Activated T-helper 1 cell treated with anti-CD3 and anti-CD28 coated beads, Interleukin-12 subunit alpha, Interleukin-12 subunit beta, Interleukin-2, Interleukin-4 antibody, amounts not matched to agents 30 ng/mL and 10 ng/mL and 1 ng/mL, durations not matched to agents 14 hours and 24 hours and 36 hours (primary cell): ENCODE measurements at places on chromosomes 1 and 21.

DNA sequence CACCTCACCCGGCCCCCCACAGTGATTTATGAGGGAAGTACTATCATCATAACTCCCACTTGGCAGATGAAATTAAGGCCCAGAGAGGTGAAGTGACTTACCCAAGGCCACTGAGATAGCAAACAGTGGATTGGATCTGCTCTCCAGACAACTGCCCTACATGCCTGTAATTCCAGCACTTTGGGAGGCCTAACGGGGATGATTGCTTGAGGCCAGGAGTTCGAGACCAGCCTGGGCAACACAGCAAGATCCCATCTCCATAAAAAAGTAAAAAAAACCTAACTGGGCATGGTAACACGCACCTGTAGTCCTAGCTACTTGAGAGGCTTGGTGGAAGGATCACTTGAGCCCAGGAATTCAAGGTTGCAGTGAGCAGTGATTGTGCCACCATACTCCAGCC, 14.2 kb upstream of the RNF19B start:
- no peak for DNase-seq

DNA sequence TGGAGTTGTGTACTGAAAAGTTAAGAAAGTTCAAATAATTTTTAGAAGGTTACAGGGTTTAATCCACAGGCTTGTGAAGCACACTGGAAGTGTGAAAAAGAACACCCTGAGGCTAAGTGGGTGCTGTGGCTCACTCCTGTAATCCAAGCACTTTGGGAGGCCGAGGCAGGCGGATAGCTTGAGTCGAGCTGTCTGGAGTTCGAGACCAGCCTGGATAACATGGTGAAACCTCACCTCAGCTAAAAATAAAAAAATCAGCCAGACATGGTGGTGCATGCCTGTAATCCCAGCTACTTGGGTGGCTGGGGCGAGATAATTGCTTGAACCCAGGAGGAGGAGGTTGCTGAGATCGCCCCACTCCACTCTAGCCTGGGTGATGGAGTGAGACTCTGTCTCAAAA, 9.8 kb downstream of the TXNIP start:
- DNase-seq, result no peak

DNA sequence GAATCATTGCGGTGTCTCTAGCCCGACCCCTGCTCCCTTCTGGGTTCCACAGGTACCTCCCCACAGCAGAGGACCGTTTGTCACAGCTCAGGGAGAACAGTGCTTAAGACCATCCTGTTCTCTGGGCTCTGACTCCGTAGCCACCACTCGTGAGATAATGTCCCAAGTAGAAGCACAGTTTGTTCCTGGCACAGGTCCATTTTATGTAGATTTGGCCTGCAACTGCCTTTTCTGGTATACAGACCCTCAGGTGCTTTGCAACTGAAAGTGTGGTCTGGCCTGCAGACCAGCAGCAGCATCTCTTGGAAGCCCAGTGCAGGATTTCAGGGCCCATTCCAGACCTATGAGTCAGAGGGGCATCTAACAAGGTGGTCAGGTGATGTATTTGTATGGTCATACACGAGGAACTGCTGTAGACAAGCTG, 28.4 kb upstream of the TMEM125 start:
- no peak for DNase-seq

DNA sequence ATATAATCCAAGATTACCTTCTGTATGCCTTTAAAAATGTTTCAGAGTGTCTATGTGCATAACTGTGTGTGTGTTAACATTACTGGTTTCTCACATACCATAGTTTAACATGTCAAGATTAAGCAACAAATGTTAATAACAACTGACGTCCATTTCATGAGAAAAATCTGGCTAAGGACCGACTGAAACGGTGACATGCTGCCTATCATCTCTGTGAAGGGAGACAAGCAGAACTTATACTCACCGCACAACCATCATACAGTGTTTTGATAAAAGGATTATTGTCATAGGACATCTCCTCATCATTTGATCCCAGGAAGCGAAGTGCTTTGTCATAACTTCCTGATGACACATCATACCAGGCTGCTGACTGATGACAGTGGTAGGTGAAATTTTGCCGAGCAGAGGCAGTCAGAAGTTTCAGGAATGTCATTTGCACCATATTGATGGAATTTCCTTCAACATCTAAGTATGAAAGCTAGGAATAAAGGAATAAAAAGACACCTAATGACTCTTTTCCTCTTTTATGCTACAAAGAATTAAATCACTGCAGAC, 228.8 kb downstream of the COL11A1 start:
- DNase-seq, result no peak

DNA sequence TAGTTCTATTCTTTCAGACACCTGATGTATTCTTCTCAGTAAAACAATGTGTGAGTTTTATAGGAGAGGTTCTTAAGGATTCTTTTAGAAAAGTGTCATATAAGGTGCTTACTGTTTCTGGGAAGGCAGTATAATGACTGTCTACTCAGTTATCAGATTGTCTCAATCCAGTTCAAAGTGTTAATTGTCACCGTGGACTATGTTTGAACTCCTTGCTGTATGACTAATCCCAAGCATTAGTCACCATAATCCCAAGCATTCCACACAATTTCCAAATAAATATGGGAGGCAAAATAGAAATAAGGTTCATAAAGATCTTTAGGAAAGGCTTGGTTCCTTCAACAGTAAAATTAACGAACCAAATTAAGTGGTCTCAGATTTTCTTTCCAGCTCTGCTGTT, 342.1 kb upstream of the NR5A2 start:
- no peak for DNase-seq

GRCh38 chr1:214493126-214493796, 58.1 kb downstream of the PTPN14 start:
- no peak for DNase-seq

GRCh38 chr21:42125571-42126544, 54.7 kb downstream of the UMODL1 start:
- DNase-seq, result no peak

GRCh38 chr1:183945428-183946319, 91.9 kb downstream of the COLGALT2 start:
- DNase-seq, result no peak

DNA sequence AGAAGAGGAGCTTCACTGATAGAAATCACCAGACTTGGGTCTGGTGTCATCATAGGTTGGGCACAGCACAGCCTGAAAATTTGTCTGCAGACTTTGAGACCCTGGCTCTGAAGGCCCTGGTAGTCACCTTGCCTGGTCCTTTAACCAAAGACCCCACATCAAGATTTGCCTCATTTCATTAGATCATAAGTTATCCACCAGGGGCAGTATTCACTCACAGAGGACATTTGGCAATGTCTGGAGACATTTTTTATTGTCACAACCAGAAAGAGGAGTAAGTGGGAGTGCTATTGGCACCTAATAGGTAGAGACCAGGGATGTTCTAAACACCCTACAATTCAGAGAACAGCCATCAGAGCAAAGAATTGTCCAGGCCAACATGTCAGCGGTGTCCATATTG, 22.1 kb upstream of the PAX7 start:
- no peak for DNase-seq

GRCh38 chr1:32337855-32338636, 2.0 kb upstream of the MARCKSL1 start:
- DNase-seq, result no peak

DNA sequence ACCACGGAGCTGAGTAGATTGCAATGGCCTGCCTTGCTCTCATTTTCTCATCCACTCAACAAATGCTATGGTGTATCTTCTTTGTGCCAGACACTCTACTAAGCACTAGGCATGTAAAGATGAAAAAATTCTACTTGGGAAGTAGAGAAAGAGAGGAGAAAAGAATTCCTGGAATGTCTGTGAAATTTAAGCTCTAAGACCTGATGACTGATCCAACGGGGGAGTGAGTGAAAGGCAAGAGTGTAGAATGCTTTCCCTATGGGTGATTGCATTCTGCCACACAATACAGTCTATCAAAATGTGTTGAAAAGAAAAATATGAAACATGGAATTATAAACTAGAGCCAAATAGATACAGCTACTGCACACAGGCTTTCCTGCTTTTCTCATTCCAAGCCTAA, 82.3 kb downstream of the CYYR1 start:
- DNase-seq, result no peak

DNA sequence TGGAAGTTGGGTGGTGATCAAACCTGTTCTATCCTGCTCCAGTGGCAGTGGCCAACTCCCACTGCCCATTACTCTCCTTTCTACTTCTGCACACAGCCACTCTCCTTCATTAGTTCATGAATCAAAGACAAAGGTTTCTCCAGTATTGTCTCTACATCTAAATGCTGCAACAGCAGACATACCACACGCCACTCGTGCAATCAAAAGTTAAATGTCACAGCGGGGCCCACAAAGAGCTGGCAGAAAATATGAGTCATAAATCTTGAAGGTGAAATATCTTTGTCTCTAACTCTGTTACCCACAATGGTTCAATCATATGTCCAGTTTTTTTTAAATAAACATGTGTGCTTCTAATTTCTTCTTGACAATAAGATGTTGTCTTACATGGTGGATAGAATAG, 13.3 kb downstream of the APCS start:
- no peak for DNase-seq

DNA sequence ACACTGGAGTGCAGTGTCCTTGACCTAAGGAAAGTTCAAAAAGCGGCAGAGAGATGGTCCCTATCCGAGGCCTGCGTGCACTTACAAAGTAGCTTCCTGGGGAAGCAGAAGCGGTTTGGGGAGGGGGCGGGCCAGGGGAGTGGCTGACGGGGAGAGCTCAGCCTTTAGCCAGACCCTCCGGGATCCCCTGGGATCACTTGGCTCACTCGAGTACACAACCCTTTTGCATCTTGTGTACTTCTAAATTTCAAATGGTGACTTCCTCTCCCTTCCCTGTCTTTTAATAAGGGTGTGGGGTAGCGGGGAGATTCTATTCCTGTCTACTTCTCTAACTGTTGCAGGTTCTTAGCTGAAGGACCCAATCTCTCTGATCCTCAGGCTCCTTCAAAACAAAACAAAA, 18.1 kb upstream of the SNX27 start:
- DNase-seq, result no peak

GRCh38 chr1:162485236-162485635, 12.4 kb upstream of the UHMK1 start:
- no peak for DNase-seq

- no peak for DNase-seq
Observed at GRCh38 chr1:79613046-79613445, 606.5 kb upstream of the ADGRL4 start.

- no peak for DNase-seq
Observed at GRCh38 chr1:200923601-200924000, 28.9 kb downstream of the INAVA start.

DNA sequence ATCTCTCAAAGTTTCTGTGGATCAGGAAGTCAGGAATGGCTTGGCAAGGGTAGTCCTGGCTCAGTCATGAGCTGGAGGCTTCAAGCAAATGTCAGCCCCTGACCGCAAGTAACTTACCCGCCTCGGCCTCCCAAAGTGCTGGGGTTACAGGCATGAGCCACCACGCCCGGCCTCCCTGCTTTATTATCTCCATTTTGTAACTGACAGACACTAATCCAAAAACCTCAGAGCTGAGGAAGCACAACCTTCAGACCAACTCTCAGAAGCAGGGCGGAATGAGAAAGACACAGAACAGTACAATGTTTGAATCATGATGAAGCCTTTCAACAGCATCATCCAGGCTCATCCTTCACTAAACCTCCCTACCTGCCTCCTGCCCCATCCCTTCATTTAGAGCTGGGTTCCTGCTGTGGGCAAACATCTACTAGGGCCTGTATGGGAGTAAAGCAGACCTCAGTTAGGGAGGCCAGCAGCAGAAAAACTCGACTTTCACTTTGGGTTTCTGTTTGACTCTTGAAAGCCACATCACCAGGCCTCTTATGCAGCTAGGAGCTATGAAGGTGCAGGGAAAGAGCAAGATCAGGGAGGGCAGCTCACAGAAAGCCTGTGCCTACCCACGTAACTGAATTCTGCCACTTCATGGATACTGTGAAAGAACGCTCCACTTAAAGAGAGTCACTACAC, 84.4 kb upstream of the RAB4A start:
- peak; percentile 19 for DNase-seq

GRCh38 chr1:18592368-18592767, 38.3 kb upstream of the PAX7 start:
- DNase-seq, result no peak

- no peak for DNase-seq
Observed at GRCh38 chr1:226371027-226371694, 36.7 kb downstream of the PARP1 start.

DNA sequence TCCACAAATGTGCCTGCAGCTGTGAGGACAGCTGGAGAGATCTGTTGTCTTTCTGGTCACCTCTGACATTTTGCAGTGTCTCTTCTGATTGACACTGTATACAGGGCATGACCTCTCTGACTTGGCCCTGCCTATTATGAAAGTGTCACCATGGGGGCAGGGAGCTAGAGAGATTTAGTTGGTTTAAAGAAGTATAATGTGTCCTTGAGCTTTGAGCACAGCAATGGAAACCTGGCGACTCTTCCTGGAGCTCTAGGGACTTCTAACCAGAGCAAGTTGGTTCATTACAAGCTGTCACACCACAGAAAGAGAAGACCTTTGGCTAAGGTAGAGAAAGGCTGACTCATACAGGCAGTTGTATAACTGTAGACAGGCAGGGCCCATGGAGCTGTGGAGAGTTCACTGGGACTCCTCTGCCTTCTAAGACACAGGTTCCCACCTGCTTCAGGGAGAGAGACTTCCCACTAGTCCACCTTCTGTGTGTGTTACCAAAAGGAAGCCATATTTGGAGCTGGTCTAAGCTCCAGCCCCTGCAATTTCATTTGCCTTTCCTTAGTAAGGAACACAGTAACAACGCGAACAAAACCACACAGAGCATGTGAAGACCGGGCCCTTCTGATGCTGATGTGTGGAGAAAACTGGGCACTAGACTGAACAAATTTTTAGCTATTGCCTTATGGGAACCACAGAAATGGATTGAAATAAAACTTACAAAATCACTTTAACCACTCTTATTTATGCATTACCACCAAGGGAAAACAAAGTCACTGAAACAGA, 90.5 kb upstream of the ADAR start:
- no peak for DNase-seq

DNA sequence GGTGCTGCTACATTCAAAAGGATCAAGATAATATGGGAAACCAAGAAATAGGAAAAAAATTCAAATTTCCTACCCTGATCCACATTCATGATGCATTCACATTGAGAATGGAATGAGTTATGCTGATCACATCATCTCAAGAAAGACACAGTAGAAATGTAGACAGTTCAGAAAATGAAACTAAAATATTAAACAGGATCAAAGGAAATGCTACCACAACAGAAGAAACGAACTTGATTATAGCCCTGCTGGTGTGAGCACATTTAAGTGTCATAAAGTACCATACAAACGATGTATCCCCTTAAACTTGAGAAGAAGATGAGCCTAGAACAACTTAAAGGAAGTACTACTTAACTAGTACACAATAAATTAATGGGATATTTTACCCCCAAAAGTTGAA, 21.3 kb downstream of the SYDE2 start:
- DNase-seq, result no peak

DNA sequence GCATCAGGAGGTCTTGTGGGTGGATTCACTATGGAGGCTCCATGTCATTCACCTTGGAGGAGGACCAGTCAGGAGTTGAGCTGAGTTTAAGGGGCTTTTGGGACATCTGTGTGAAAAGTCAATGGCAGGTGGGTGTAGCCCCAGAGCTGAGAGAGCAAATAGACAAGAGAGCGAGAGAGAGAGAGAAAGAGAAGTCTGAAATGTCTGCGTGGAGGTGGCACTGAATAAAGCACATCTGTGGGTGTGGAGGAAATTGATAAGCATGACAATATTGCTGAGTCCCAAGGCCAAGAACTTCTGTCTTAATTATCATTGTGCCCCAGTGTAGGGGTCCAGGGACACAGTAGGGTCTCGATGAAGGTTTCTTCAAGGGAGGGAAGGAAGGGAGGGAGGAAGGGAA, 79.5 kb upstream of the VAMP3 start:
- no peak for DNase-seq
